ENCODE measurements at places on chromosomes 12 and 14.

- DNase-seq: no peak
Observed at GRCh38 chr12:53530920-53531319, 23.6 kb upstream of the NPFF start.

DNA sequence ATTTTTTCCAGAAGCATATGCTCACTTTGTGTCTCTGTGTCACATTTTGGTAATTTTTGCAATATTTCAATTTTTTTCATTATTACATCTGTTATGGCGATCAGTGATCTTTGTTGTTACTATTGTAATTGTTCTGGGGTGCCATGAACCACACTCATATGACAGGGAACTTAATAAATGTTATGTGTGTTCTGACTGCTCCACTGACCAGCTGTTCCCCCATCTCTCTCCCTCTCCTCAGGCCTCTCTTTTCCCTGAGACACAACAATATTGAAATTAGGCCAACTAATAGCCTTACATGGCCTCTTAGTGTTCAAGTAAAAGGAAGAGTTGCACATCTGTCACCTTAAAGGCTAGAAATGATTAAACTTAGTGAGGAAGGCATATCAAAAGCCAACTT is 46.0 kb downstream of the SCN8A start:
- no peak for DNase-seq

DNA sequence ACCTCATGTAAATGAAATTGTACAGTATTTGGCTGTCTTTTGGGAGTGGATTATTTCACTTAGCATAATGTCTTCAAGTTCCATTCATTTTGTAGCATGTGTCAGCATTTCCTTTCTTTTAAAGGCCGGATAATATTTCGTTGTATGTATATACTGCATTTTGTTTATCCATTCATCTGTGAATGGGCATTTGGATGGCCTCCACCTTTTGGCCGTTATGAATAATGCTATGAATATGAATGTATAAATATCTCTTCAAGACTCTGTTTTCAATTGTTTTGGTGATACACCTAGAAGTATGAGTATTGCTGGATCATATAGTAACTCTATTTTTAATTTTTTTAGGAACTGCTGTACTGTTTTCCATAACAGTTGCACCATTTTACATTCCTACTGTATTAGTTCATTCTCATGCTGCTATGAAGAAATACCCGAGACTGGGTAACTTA is 164.9 kb downstream of the DYRK2 start:
- DNase-seq: no peak

DNA sequence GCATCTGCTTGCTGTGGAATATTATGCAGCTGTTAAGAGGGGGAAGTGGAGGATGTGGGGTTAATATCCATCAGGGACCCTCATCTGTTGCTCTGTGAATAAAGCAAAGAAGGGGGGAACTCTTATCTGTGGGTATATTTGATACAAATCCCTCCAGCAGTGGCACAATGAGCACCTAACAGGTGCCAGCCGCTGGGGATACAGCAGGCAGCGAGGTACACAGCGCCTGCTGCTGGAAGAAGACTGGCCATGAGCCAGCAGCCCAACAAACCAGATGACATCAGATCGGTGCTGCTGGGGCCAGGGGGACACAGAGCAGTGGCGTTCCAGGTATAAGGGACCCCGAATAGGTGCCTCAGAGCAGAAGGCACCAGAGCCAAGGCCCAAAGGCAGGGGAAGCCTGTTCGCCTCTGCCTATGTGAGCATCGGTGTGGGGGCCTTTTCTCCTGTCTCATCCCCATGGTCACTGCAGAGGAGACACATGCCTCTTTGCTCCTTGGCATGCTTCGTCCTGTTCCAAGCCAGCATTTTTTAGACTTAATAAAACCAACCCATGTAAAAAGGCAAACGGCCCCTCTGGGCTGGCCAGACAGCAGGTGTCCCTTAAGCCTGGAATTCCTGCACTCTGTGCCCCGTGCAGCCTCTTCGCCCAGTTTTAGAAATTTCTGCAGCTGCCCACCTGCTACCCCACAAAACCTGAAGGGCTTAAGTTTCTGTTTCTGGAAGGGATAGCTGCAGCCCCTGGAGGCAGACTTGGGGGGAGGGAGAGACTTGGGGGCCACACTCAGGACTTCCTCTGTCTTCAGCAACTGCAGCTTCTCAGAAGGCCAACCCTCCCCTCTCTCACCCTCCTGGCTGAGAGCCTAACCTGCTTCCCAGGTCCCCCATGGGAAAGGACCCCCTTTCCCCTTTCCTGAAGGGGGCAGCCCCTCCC is 1.6 kb upstream of the CKB start:
- no peak for DNase-seq

GRCh38 chr12:30134229-30134628 is 350.5 kb upstream of the TMTC1 start:
- no peak for DNase-seq

DNA sequence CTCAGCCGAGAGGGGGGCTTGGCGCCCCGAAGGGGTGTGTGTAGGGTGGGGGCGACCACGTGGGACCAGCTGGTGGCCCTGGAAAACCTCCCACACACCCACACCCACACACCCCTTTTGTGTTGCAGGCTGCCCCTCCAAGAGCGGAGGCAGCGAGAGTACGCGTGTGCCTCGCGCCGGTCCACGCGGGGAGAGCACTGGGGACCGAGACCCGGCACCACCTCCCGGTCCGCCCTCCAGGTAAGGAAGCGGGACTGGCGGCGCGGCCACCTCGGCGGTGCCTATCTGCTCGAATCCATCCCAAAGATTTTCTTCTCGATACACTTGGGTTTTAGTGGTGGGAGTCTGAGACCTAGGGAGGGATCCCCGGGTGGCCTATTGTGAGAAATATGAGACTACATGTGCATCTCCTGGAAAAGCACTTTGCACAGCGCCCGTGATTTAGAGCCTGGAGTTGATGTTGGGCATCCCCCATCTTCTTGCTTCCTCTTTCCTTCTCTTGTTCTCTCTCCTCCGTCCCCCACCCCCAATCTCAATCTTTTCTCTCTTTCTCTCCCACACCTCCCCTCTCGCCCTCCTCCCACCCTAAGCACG is 393 bp downstream of the SYT1 start:
- no peak for DNase-seq

DNA sequence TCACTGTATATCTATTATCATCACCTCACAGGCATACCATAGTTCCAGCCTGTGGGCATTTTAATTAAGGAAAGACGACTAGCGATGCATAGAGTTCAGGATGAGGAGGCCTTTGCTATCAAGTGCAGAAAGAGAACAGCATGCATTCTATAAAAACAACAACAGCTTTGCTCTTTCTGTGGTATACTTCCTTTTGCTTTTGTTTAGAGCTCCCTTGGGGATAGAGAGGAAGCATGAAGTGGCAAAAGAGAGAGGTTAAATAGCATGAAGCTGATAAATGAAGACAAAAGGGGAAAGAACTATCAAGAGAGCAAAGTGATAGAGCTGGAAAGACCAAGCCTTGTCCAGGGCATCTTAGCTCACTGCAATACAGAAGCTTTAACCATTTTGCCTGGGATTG is 23.5 kb downstream of the IFNG-AS1 start:
- no peak for DNase-seq

GRCh38 chr12:31876568-31877424 is 82.4 kb upstream of the RESF1 start:
- DNase-seq: no peak

- DNase-seq: no peak
Observed at GRCh38 chr14:21185491-21185890, 29.6 kb upstream of the OR5AU1 start.

DNA sequence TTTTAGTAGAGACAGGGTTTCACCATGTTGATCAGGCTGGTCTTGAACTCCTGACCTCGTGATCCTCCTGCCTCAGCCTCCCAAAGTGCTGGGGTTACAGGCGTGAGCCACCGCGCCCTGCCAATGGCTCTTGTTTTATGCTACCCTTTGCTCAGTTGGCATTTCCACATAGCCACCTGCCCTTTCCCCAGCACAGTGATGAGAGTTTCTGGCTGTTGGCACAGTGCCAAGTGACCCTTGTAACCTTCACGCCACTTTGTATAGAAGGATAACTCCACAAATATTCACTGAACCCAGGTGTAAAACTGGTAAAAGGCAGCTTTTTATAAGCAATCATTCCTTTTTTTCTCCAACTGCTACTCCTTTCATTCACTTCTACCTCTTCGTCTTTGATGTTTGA is 18.5 kb upstream of the CCDC175 start:
- DNase-seq: no peak

- DNase-seq: no peak
Observed at GRCh38 chr14:59229653-59230406, 41.4 kb downstream of the DAAM1 start.

- no peak for DNase-seq
Observed at GRCh38 chr12:77494296-77494695, 336.4 kb upstream of the NAV3 start.

GRCh38 chr12:111443586-111443985 is 37.9 kb downstream of the SH2B3 start:
- no peak for DNase-seq

DNA sequence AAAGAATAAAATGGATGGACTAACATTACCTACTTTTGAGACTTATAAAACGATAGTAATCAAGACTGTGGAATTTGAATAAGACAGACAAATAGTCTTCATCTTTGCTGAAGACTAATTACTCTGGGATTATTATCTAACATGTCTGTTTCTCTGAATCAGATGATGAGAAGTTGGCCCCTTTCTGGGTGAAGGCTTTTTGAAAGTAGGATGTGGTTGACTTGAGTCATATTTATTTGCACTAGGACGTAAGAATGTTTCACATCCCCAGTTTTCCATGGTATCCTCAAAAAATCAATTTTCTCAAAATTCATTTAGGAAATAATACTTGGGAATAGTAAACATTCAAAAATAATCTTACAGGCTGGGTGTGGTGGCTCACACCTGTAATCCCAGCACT is 31.8 kb downstream of the PKP2 start:
- no peak for DNase-seq

GRCh38 chr12:112239020-112239419 is 113.7 kb downstream of the TRAFD1 start:
- no peak for DNase-seq

DNA sequence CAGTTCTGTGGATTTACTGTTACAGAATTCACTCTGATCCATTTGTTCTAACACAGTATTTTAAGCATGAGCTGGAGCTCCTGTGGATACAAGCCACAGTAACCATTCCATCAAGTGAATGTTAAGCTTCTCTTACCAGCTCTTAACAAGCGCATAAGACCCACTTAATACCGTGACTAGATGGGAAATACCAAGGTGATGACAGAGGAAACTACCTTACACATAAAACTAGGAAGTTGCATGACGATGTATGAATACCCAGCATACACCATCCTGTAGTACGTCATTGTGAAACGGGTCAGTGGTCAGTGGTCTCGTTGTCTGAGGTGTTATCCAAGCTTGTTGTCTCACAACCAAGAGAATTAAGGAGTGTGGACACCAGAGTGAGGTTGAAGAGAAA is 2.0 kb upstream of the GALC start:
- no peak for DNase-seq

DNA sequence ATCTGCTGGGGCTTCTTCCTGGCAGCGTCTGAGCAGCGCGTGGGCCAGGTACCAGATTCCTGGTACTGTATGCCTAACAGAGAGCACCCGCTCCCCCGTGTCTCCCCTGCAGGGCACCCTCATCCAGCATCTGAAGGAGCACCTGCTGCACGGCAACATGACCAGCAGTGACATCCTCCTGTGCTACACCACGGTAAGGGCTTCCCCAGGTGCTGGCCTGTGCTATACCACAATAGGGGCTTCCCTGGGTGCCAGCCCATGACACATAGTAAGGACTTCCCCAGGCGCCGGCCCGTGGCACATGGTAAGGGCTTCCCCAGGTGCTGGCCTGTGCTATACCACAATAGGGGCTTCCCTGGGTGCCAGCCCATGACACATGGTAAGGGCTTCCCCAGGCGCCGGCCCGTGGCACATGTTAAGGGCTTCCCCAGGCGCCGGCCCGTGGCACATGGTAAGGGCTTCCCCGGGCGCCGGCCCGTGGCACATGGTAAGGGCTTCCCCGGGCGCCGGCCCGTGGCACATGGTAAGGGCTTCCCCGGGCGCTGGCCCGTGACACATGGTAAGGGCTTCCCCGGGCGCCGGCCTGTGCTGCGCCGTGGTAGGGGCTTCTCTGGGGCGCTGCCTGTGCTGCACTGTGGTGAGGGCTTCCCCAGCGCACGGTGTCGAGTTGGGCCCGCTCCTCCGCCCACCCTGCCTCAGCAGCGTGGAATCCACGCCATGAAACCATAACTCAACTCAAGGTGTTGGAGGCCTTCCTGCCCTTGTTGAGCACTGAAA is 49.3 kb downstream of the AACS start:
- no peak for DNase-seq

DNA sequence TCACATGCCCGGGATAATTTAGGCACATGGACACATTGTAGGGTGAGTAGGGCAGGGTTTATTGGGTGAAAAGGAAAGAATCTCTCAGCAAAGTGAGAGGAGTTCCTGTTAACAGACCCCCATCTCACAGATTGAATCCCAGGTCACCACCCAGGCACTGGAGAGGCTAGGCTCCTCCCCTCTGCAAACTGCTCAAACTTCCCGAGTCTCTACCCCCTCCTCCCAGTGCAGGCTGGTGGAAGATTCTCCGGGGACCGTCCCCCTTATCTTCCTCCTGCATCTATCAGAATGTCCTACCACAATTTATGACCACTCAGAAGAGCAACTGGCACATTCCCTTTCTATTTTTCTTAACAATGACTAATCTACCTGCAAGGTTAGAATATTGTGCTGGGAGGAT is 126.0 kb downstream of the NTF3 start:
- DNase-seq: no peak

GRCh38 chr12:12032260-12032791 is 38.4 kb upstream of the BCL2L14 start:
- no peak for DNase-seq

GRCh38 chr12:52079576-52080402 is at the start of gene SMIM41:
SMIM41 (plus strand) TSS chr12:52079704; CDS start chr12:52079780, 76 bp downstream.
- peak; percentile 71 for DNase-seq

DNA sequence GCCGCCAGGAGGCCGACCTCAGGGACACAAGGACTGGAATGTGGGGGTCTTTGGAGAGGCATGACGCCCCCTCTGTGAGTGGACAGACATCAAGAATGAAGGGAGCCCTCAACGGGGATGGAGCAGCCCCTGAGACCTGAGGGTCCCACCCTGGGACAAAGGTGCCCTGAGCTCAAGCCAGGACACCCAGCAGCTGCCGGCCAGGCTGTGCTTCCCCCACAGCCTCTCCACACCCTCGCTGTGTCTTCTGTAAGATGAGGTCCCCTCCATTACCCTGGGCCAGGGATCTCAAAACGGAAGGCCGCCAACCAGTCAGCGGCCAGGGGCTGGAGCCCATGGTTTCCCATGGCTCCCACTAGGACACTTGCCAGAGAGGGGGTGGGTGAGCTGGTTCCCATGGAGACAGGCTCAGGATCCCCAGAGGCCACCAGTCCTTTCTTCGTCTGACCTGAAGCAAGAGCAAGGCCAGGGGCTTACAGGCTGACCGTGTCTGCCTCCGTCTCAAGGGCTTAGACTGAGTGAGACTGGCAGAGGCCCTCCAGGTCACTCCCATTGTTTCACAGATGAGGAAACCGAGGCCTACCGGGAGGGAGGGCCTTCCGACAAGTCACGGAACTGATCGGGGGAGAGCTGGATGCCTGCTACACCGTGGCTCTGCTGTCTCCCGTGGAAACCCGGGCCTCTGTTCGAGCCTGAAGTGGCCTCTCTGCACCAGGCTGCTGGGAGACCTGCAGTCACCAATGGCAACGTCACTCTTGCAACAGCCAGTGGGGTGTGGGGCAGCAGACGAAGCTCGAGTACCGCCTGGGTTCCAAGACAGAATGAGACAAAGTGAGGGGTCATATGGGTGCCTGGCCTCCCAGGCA is 91.7 kb upstream of the DIO3 start:
- DNase-seq: peak; percentile 54

All from upper lobe of right lung (tissue), 1 donor.